ENCODE measurements at places on chromosomes 5 and 9.

DNA sequence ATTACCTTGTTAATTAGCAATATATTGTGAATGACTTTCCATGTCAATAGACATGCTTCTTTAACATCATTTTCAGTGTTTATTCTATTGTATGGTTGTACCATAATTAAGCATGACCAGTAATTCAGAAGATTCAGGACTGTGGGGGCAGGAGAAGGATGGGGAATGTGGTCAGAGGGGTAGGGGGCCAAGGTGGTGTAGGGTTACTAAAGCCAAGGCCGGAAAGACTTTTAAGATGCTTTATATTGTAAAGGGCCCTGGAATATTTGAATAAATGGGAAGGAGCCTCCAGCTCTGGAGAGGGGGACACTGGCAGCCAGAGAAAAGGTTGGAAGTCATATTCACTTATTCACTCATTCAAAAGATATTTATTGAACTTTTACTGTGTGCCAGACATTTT is 115.7 kb downstream of the FGF18 start:
- no peak for DNase-seq

DNA sequence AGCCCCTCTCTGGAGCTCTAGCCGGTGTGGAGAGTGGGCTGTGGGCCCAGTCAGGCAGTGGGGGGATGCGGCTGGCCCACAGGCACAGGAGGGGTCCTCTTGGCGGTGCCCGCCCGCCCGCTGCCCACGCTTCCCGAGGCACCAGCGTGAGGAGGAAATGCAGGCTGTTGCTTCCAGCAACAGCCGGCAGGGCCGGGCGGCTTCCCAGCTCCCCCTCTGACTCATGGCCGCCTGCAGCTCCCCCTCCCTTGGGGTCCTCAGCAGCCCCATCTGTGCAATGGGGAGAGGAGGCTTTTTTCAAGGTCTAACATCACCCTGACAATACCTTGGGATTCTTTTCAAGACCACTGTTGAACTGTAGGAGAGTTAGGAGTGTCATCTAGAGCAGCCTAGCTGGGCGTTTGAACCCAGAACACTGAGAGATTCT is 10.4 kb downstream of the CXXC5 start:
- no peak for DNase-seq

DNA sequence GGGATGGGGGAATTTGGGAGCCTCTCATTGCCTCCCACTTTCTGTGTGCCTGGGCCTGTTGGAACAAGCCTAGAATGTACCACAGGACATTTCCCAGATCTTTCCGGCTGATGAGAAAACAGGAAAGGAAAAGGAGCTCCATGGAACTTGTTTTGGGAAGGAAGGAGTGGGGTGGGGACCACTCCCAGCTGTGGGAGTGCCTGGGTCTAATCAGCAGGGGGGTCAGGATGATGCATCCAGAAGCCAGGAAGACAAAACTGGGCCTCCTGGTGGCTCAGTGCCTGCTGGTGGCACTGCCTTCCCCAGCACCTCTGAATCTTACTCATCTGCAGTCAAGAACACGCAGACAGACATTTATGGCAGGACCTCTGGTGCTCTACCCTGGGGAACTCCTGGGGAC is 2.8 kb downstream of the SMIM33 start:
- DNase-seq, result no peak

DNA sequence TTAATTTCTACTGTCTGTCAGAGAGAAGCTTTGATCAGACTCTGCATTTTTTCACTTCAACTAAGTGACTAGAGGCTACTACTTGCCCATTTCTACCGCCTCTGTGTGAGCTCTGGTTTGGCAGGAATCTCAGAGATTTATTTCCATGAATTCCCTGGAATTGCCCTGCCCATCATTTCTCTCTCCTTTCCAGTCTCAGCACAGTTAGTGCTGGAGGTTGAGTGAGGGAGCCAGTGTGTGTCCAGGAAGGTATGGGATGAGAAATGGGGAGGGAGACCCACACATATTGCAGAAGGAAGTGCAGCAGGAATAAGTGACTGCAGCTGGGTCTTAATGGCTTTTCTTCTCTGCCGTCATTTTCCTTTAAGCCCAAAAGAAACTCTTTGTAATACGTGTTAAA is 443.1 kb upstream of the ZNF462 start:
- DNase-seq, result no peak

- peak; percentile 83 for DNase-seq
These were observed at the start of gene FBP1 for GRCh38 chr9:94639061-94639998. FBP1 (minus strand) TSS chr9:94639518; CDS start chr9:94639310, 208 bp downstream.

- no peak for DNase-seq
These were observed 342.5 kb downstream of the SPATA31D1 start for GRCh38 chr9:82331079-82331478.

DNA sequence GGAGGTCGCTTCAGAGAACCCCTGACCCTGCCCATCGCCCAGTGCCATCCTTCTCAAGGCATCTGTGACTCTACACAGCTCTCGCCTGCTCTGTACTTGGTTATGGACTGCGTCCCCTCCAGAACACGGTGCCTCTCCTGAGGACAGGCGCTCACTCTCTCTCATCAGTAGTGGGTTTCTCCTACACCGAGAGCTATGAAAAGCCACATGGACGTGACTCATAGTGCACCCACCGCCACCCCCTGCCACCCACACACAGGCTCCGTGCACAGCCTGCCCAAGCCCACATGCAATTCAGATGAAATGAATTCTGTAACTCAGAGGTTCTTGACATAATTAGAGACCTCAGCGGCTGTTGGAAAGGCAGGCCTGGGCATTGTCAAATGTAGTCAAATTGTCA is 13.9 kb downstream of the GTF3C5 start:
- no peak for DNase-seq

DNA sequence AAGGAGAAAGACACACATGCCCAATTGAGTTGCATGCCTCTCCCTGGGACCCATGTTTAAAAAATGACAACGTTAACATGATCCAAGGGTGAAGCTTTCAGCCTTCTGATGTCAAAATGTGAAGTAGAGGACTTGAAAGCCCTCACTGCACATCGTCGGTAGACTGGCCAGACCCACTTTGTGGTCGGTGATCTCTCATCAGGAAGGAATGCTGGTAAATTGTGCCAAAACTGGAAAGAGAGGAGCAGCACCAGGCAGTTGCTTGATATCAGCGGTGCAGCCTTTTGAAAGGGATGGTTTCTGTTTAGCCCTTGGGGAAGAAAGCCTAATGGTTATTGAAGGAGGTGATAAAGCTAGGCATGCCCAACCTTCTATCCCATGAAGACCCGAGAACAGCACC is 125.3 kb upstream of the MARCHF11 start:
- DNase-seq, result no peak

DNA sequence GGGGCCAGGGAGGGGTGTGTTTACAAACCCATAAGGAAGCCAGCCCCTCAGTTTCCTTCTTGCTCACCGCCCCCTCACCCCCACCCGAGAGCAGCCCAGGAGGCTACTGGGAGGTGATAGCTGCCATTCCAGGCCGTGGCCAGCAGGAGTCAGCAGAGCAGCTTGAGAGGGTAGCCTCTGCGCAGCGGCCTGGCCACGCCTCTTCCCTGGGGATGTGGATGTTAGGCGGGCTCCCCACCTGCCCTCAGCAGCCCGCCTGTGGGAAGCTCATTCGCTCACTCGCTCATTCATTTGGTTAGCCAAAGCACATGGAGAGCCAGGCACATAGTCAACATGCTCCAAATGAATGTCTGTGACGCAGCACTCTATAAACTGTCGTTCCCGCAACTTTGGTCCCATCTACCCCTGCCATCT is 6.1 kb upstream of the DPM2 start:
- DNase-seq, result peak; percentile 73

GRCh38 chr5:152864447-152864846 is 459.4 kb upstream of the NMUR2 start:
- no peak for DNase-seq

GRCh38 chr9:110338143-110338542 is 480 bp upstream of the TXNDC8 start:
- no peak for DNase-seq

- no peak for DNase-seq
These were observed 1.3 kb upstream of the HABP4 start for GRCh38 chr9:96448546-96449170.

DNA sequence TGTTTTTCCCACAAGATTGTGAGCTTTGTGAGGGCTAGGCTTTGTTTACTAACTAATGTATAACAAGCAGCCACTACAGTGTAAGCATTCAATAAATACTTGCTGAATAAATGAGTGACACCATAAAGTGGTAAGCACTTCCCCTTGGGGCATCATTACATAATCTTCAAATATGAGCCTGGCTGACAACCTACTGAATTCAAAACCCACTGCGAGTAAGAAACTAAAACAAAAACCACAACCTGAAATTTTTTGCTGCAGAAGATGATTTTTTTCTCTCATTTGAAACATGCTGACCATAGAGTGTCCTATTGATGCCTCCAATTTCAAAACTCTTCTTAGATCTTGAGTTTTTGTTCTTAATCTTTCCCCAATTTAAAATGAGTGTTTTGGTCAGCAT is 331.3 kb upstream of the CCNG1 start:
- DNase-seq, result peak; percentile 63

DNA sequence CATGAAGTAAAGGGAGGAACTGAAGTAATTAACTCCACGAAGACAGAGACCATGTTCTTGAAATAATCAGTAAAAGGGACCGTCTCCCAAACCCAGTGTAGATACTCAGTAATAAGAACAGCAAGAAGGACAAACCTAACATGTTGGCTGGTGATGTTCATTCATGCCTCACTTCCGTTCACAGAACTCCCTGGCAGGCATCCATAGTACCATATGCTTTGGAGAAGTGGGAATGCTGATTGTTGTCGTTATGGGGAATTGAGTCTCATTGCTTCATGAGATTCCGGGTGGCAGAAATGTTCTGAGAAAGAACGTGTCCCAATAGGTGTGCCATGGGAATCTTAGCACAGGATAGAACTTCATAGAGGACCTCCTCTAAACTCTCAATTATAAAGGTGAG is 452.3 kb downstream of the ZSWIM6 start:
- no peak for DNase-seq

- no peak for DNase-seq
These were observed 48.2 kb upstream of the ASS1 start for GRCh38 chr9:130396581-130396980.

GRCh38 chr5:103433211-103433610 is 129.4 kb downstream of the NUDT12 start:
- no peak for DNase-seq

- peak; percentile 51 for DNase-seq
These were observed 27.9 kb upstream of the CTNNA1 start for GRCh38 chr5:138725153-138725817.

- DNase-seq, result no peak
These were observed 5.0 kb upstream of the TEX48 start for GRCh38 chr9:114687034-114687433.

DNA sequence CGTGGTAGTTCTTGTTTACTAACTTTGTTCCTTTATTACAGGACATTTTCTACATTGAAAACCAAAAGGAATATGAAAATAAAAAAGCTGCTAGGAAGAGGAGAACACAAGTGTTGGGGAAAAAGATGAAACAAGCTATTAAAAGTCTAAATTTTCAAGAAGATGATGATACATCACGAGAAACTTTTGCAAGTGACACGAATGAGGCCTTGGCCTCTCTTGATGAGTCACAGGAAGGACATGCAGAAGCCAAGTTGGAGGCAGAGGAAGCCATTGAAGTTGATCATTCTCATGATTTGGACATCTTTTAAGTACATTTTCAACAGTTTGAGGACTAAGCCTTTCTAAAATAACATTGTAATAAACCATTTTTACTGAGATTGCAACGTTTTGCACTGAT is 23.8 kb downstream of the PHAX start:
- no peak for DNase-seq

GRCh38 chr9:123003466-123003865 is 30.0 kb upstream of the GPR21 start:
- DNase-seq, result no peak

GRCh38 chr5:6455571-6456200 is 7.0 kb downstream of the UBE2QL1 start:
- DNase-seq, result no peak

GRCh38 chr5:67003685-67003934 is 193.0 kb downstream of the CD180 start:
- no peak for DNase-seq

- DNase-seq, result peak; percentile 39
These were observed 2.2 kb downstream of the HNRNPA0 start for GRCh38 chr5:137751869-137752491.

DNA sequence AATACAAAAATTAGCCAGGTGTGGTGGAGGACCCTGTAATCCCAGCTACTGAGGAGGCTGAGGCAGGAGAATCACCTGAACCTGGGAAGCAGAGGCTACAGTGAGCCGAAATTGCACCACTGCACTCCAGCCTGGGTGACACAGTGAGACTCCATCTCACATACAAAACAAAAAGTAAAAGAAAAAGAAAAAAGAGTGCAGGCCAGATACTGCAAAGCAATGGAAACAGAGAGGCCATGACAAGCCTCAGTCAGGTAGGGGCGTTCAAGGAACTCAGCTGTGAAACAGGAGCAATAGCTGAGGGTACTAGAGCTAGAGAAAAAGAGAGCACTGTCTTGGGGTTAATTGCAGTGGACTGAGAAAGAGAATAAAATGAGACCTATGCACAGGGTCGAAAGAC is 56.2 kb downstream of the TIMD4 start:
- DNase-seq, result no peak

- DNase-seq, result no peak
These were observed 40.2 kb upstream of the EGFL7 start for GRCh38 chr9:136622538-136622948.

DNA sequence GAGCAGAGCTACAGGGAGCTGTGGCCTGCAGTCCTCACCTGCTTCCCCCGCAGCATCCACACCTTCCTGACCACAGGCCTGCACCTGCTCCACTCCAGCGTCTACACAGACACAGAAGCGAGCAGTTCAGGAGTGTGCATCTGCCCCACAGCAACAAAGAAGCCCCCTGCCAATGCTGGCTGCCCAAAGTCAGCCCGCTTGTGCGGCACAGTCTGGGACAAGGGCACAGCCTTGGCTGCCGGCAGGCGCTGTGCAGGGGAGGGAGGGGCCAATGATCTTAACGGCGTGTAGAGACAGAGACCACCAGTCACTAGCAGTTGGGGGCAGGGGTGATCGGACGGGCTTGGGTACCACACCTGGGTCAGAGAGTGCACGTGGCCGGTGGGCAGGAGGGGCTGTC is 6.6 kb downstream of the BRD9 start:
- no peak for DNase-seq

DNA sequence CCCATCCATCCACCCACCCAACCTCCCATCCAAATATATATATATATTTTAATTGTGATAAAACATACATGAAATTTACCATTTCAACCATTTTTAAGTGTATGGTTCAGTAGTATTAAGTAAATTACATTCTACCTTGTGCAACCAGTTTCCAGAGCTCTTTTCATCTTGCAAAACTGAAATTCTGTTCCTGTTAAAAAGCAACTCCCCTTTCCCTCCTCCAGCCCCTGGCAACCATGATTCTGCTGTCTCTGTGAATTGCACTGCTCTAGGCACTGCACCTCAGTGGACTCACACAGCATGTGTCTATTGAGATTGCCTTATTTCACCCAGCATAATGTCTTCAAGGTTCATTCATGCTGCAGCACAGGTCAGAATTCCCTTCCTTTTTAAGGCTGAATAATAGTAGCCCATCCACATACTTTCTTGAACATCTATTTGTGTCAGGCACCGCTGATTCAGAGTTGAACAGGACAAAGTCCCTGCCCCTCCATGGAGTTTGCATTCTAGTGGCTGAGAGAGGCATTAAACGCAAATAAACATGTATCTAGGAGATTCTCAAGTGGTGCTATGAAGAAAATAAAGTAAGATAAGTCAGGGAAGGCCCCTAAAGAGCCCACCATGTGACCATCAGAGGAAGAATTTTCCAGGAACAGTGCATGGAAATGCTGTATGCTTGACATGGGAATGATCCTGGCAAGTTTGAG is 24.0 kb downstream of the CSF1R start:
- DNase-seq, result no peak
